ENCODE measurements at places on chromosomes 6 and 20.

- no peak for DNase-seq
Observed at GRCh38 chr6:148225871-148226270, 116.8 kb upstream of the SASH1 start.

- no peak for DNase-seq
Observed at GRCh38 chr20:54469952-54470351, 5.4 kb upstream of the DOK5 start.

GRCh38 chr6:89190741-89191140 is 26.4 kb downstream of the GABRR1 start:
- DNase-seq, result no peak

DNA sequence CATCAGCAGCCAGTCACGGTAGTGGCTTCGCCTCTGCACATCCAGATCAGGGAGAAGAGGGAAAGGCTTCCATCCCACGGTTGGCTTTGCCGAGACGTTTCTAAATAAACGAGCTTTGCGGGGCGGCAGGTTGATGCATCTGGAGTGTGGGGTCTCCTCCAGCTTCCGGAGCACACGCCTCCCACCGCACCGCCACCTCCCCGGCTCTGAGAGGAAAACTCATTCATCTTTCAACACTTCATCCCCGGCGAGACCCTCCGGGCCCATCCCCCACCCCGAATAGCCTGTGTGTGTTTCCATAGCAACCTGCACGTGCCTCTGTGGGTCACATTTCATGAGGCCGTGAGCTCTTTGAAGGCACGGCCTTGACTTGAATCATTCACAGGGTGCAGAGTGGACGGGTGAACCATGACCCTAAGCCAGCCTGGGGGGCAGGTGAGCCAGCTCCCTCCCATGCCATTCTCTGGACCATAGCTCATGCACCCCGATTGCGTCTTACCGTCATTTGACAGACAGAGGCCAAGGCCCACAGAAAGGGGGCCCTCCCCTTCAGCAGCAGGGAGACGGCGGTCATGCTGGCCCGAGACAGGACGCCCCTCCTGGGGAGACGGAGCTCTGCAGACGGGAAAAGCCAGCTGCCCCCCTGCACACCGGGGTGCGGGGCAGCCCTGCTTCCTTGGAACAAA is 16.2 kb upstream of the CHRNA4 start:
- DNase-seq, result no peak

DNA sequence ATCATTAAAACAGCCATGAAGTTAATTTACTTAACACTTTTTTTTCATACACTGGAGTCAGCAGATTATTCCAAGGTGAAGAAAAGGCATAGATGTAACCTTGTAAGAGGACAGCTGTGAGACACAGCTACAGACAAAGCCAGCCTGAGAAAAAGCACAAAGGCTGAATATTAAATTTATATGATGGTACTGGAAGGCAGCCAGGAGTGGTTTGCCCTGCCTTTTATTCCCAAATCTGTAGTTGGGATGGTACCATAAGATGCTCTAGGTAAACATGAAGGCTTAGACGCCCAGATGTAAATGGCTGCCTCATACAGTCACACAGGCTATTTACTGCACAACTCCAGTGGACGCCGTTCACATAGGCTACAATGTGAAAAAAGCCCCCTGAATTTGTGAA is 42.1 kb upstream of the LOC128125822 start:
- no peak for DNase-seq

- DNase-seq, result no peak
Observed at GRCh38 chr6:13926378-13926777, 1.6 kb downstream of the RNF182 start.

GRCh38 chr6:149628875-149629510 is 19.5 kb downstream of the KATNA1 start:
- DNase-seq, result no peak

DNA sequence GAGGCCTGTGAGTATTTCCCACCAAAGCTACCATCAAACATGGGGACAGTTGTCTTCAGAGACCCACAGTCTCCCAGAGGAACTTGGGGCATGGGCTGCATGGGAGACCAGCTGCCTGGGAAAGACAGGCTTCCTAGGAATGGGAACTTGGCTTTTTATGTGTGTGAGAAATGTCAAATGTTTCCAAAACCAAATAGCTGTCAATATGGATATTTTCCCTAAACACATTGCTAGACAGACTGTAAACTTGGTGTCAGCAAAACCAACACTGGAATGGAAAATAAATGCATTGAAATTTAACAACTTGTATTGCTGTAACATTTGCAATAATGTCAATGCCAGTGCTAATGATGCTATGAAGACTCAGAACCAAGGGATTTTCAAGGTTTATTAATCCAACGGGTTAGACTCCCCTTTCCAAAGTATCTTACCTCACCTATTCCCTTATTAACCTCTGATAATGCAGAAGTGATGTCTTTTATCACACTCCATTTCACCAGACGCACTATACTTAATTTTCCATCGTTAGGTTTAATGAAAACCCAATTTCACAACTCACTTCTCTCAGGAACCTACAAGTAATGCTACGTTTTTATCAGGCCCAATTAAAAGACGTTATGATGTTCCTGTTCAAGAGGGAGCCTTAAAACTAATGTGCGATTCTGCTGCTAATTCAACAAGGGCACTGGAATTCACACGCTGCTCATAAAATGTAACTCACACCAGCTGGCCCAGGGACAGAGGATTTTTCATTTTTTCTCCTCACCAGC is 546.1 kb upstream of the CHD6 start:
- no peak for DNase-seq

DNA sequence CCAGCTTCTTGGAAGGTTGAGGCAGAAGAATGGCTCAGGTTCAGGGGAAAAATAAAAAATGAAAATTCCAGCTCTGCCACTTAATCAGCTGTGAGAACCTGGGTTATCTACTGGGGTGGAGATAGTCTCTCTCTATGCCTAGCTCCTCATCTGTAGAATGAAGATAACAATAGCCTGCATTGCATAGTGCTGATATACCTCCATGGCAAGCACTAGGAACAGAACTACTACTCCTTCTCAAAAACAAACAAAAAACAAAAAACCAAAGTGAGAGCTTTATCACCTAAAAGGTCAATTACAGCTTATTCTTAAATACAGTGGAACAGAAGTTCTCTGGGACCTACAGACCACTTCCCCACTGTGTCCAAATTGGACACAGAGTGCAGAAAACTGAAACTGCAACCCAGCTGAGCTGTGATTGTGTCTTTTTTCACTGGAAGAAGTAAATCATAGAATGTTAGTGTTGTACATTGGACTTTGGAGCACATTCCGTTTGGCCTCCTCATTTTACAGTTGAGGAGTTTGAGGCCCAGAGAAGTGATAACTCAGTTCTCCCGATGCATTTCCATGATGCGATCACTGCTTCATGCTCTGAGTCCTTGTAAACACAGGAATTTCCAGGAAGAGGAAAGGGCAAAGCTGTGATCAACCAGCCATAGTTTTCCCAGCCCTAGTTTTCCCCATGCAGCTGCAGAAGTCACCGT is 23.3 kb downstream of the MTFR2 start:
- DNase-seq, result no peak

- DNase-seq, result no peak
Observed at GRCh38 chr20:40258931-40259330, 430.1 kb downstream of the MAFB start.

DNA sequence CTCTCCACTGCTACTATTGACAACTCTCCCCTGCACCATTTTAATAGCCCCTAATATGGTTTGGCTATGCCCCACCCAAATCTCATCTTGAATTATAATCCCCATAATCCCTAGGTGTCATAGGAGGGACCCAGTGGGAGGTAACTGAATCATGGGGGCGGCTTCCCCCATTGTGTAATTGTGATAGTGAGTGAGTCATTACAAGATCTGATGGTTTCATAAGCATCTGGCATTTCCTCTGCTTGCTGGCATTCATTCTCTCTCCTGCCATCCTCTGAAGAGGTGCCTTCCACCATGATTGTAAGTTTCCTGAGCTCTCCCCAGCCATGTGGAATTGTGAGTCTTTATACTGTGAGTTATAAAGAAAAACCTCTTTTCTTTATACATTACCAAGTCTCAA is 74.1 kb upstream of the TCF21 start:
- DNase-seq, result no peak

- DNase-seq, result no peak
Observed at GRCh38 chr20:61645732-61646131, 393.7 kb downstream of the CDH4 start.

GRCh38 chr20:45070932-45071632 is 29.8 kb downstream of the KCNS1 start:
- DNase-seq, result no peak

- DNase-seq, result no peak
Observed at GRCh38 chr20:47784599-47785310, 526 bp downstream of the SULF2 start.

DNA sequence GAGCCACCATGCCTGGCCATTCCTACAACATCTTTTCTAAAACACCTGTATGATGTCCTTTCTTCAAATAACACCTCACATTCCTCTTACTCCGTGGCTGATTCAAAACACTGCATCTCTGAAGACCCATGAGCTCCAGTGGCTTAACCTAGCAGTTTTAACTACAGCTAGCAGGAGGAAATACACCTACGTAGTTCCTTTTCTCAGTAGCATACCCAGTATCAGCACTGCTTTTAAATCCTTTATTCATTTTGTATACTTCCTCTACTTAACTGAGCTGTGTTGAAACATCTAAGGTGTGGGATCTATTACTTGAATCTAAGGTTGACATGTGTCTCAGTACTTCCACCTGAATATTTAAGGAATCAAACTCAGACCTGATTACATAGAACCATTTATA is 113.6 kb upstream of the CCDC28A start:
- no peak for DNase-seq

DNA sequence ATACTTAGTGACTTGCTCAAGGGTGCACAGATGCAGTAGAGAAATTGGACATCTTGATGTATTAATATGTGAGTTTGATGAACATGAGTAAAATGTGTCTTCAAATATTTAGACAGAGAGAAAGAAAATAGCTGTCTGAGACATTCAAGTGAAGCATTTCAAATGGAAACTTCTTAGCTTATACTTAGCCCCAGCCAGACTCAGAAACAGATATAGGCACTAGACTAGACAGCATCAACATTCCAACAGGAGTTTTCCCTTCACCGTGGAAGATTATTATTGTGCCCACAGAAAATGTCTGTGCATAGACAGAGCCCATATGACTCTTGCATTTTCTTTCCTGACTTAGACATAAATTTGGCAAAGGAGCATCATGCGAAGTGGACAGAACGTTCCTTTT is 443.0 kb downstream of the PLCB1 start:
- DNase-seq, result no peak

GRCh38 chr6:117034547-117034946 is 157.5 kb downstream of the RFX6 start:
- no peak for DNase-seq

DNA sequence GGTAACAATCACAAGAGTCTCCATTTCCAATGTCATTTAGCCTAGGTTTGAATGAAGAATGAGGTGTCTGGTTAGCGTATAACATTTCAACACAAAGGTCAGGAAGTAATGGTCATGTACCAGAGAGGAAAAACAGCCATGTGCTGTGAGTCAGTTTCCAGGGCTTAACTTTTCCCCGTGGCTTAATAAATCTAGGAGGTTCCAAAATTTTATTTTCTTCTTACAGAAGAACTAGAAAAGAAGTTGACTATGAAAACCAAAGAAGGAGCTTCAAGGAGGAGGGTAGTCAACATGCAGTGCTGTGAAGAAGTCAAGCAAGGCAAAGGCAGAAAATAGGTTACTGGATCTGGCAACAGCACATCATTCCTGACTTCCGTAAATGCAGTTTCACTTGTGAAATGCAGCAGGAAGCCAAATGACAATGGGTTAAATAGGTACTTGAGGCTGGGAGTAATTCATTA is 8.4 kb upstream of the GABRR2 start:
- DNase-seq, result no peak

GRCh38 chr6:73537677-73538076 is 16.8 kb upstream of the EEF1A1 start:
- no peak for DNase-seq

DNA sequence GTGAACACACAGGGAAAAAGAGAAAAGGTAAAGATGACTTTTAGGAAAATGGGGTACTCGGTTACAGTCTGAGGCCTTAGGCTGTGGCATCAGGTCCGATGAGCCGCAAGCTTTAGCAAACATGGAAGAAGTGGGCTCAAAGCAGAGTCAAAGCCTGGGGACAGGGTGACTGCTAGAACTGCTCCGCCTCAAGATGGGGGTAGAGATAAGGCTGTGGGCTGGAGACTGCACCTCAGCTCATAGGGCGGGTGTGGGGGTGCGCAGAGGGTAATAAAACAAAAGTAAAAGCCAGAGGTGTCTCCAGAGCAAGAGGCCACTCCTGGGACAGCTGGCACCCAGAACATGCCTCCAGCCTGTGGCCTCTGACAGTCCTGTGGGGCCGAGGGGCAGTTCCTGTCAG is 21.3 kb upstream of the SYNDIG1 start:
- DNase-seq, result no peak

- DNase-seq, result no peak
Observed at GRCh38 chr6:142008781-142009180, 123.9 kb upstream of the GJE1 start.

Measured in HS-27A (cell line).